Bronchial epithelial cell (primary cell): ENCODE measurements at places on chromosomes 5 and 9. TPM values are rescaled to one million over a fixed set of nuclear protein-coding genes. Genes with fewer than 3 reads are reported as not detected.

STRBP gene
- total RNA-seq: 15.0 and 21.6 TPM in 2 replicates

PTPRD gene
- 2.9 and 10.9 TPM in 2 replicates for total RNA-seq

IFNA4 gene
- not detected in 2 replicates for total RNA-seq

IFNA10 gene
- total RNA-seq: not detected in 2 replicates
